H9 (cell line): ENCODE measurements at places on chromosomes 5 and 9. TPM values are rescaled to one million over a fixed set of nuclear protein-coding genes. Genes with fewer than 3 reads are reported as not detected.

- DNase-seq, result no peak
- no peaks in the 10 kb centered on the region for H3K36me3 ChIP-seq
- no peaks in the 10 kb centered on the region for H3K27me3 ChIP-seq
- no peak within 1 kb of the TSS for H3K4me3 ChIP-seq
These were observed at the start of gene C5 for GRCh38 chr9:121050128-121050988. Gene C5, minus strand, starts transcription at chr9:121050275. Its CDS starts 29 bp downstream, at chr9:121050246.

GRCh38 chr9:130196643-130197042 is 24.4 kb downstream of the NCS1 start:
- no peak for DNase-seq
- H3K36me3 ChIP-seq, result no peaks in the 10 kb centered on the region
- no peaks in the 10 kb centered on the region for H3K27me3 ChIP-seq
- H3K27ac ChIP-seq, result no peak overlapping the region
- no peak overlapping the region for H3K4me3 ChIP-seq

DNA sequence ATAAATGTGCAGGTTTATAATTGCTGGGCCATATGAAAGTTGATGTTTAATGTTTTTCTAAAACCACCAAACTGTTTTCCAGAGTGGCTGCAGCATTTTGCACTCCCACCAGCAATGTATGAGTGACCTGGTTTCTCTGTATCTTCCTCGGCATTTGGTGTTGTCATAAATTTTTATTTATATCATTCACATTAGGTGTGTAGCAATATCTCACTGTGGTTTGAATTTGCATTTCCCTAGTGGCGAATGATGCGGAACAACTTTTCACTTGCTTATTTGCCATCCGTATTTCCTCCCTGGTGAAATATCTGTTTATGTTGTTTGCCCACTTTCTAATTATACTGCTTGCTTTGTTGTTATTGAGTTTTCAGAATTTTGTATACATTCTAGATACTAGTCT is 295.7 kb upstream of the TUT7 start:
- no peaks in the 10 kb centered on the region for H3K36me3 ChIP-seq
- H3K27me3 ChIP-seq, result no peaks in the 10 kb centered on the region
- H3K27ac ChIP-seq, result no peak overlapping the region
- no peaks in the 10 kb centered on the region for H3K4me1 ChIP-seq
- DNase-seq, result no peak

DNA sequence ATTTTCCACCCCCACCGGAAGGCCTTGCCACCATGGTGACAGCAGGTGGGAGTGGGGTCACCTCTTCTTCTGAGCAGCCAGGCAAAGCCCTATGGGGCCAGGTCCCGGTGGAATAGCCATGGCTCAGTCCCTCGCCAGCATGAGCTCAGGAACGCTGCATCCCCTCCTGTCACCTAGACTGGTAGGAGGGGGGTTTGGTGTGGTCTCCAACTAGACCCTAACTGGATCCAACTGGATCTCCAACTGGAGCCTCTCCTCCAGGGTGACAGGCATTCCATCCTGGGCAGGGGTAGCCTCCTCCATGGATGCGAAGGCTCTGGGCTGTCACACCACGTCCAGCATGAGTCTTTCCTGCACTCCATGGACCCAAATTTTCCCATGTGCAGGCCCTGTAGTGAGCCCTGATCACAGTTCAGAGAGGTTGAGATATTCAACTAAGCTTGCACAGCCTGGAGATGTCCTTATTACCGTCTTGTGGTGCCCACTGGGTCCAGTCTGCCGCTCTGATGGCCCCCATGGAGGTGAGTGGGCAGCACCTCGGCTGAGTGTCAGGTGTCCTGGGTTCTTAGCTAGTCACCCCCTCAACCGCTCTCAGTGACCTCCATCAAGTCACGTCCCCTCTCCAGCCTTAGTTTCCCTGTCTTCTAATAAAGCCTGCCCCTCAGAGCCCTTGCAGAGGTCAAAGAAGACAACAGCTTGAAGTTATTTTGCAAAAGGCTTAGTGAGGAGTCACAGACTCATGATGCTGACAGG is 18.6 kb upstream of the FIBCD1 start:
- H3K36me3 ChIP-seq, result peaks cover 5% of the 10 kb centered on the region
- H3K27me3 ChIP-seq, result no peaks in the 10 kb centered on the region
- H3K4me3 ChIP-seq, result no peak overlapping the region
- H3K27ac ChIP-seq, result no peak overlapping the region
- H3K4me1 ChIP-seq, result no peaks in the 10 kb centered on the region

DNA sequence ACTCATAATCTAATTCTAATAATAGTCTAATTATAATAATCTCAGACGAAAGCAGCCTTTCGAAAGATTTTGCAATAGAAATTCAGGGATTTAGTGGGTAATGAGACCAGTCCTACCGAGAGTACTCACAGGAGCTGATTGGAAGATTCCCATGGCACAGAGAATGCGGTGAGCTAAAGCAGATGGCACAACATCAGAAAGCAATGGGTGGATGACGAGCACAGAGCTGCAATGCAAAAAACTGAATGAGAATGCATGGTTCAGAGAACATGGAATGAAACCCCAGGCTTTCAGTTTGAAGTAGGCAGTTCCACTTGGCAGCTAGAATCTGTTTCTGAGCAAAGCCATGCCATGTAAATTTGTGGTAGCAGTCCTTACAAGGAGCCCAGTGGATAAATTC is 78.2 kb upstream of the SPINK5 start:
- no peaks in the 10 kb centered on the region for H3K27me3 ChIP-seq
- no peaks in the 10 kb centered on the region for H3K4me1 ChIP-seq
- H3K4me3 ChIP-seq, result no peak overlapping the region
- DNase-seq, result no peak

Gene ALDH1A1
- total RNA-seq, result 0.68 and 1.1 TPM in 2 replicates
